ENCODE measurements at places on chromosomes 3 and 15. TPM values are rescaled to one million over a fixed set of nuclear protein-coding genes. Genes with fewer than 3 reads are reported as not detected.

The KLHL40 gene
- total RNA-seq = not detected

The PSTPIP1 gene
- total RNA-seq = 1.4 TPM

The HES1 gene
- 132 TPM for total RNA-seq

The GOLGA6L7 gene
- total RNA-seq = not detected

DNA sequence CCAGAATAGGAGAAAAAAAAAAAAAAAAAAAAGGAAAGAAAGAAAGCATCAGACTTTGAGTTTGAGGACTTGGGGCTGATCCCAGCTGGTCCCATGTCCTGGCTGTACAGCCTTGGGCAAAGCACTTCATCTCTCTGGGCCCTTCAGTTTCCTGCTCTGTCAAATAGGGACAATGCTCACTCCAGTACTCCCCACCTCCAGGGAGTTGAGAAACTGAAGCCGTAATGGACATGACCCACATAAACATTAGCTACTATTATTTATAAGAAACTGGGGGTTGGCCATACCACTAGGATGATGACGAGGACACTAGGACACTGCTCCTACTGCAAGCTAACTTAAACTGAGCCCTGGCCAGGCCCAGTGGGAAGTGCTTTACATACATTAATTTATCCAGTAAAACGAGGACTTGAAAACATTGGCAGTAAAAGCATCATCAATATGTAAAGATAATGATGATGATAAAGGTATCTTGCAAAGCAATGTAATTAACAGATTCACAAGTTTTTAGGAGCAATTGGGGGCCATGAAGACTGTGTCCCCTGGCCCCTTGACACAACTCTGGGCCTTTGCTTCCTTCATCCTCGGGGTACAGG is 22.9 kb upstream of the SMAD6 start:
- DNase-seq = no peak

The CCRL2 gene
- 0.68 TPM for total RNA-seq

DNA sequence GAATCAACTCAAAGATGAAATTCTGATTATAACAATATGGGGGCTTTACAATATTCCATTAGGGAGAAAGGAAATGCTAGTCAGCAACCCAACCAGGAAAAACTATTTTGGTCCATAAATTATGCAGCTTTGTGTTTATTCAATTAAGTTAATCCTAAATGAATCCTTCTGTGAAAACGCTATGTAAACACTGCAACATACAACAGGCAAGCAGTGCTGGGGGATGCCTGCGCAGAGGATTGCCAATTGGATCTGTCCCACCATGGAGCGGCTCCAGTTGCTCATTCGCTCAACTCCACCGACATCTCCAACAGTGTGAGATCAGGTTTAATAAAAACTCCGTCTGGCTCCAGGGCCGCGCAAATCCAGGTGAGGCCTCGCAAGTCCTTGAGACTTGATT is 290.5 kb upstream of the VEPH1 start:
- no peak for DNase-seq

GRCh38 chr3:128074851-128075521 is 22.7 kb downstream of the SEC61A1 start:
- no peak for DNase-seq

The LRRIQ4 gene
- total RNA-seq = 0.29 TPM

The FRMD4B gene
- 109 TPM for total RNA-seq

The KBTBD13 gene
- not detected for total RNA-seq

DNA sequence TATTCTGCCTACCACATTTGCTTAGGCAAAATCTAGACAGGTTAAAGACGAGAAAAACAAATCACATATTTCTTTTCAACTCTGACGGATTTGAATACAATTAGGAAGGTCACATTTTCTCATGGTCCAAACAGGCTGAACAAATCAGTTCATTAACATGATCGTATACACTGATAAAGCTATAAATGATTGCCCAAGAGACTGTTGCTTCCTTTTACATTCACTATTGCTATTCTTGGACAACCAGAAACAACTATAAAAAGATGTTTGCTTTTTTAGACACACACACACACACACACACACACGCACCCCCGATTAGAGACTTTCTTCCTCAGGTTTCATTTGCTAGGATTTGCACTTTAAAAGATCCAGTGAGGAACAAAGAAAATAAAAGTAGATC is 122.3 kb upstream of the BHLHE40 start:
- no peak for DNase-seq

- no peak for DNase-seq
Observed at GRCh38 chr3:10447527-10448260, 57.7 kb downstream of the ATP2B2 start.

DNA sequence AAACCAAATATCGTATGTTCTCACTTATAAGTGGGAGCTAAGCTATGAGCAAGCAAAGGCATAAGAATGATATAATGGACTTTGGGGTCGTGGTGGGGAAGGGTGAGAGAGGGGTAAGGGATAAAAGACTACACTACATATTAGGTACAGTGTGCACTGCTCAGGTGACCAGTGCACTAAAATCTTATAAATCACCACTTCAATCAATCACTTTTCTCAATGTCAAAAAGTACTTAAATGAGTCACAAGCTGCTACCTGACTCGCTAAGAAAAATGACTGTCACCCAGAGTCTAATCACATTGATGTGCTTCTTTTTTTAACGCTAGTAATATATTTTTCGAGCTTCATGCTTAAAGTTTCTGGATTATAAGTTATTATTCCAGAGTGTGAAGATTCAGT is 95.5 kb downstream of the CBLB start:
- no peak for DNase-seq

- DNase-seq = no peak
Observed at GRCh38 chr3:176415661-176416295, 781.5 kb downstream of the TBL1XR1 start.

DNA sequence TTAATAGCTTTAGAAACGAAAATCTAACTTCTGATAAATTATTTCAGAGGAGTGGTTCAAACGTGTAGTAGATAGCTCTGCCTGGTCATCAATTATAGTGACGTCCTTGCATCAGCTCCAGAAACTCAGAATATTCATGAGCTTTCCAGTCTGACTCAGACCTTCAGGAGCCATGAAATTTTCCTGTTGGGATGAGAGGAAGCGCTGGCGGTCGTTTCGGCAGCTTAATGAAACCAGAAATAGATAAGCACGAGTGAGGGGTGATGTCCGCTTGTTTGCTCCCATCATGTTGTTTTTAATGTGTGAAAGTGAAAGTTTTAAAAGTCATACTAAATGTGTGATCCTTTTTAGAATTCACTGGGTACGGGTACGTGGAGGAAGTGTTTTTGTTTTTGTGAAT is 141.1 kb downstream of the PGPEP1L start:
- no peak for DNase-seq

DNA sequence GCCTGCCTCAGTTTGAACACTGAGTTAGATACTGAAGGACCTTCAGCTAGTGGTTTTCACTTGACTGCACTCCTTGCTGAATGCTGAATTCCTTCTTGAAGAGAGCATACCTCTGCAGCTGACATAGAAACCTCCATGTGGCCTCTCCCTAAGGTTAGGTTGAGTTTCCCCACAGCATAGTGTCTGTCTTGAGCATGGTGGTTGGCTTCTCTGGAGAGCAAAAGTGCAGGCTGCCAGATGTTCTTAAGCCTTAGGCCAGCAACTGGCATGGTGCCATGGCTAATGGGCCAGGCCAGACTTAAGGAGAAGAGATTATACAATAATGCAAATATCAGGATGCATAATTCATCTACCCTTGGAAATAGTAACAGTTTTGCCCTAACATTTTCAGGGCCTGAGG is 545.6 kb upstream of the ZNF385D start:
- no peak for DNase-seq

DNA sequence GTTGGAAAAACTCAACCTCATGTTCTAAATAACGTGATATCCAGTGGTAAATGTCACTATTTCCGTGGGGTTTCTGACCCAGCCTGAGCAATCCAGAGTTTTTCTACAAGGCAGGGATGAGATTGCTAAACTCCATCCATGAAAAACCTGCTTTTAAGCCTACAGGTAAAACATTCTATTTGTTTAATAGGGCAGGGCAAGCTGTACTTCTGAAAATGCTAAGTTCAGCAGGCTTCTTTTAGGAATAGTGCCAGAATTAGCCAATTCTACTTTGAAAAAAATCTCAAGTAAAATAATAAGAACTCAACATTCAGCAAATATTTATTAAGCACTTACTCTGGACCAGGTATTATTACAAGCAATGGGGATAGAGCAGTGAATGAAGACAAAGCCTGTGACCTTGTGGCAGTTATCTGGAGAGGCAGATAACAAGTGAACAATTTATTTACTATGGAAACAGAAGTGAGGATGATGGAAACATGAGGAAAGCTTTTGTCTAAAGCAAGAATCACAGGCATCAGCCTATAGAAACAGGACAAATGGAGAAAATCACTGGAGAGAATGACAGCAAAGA is 13.3 kb downstream of the RPSA start:
- DNase-seq = no peak

DNA sequence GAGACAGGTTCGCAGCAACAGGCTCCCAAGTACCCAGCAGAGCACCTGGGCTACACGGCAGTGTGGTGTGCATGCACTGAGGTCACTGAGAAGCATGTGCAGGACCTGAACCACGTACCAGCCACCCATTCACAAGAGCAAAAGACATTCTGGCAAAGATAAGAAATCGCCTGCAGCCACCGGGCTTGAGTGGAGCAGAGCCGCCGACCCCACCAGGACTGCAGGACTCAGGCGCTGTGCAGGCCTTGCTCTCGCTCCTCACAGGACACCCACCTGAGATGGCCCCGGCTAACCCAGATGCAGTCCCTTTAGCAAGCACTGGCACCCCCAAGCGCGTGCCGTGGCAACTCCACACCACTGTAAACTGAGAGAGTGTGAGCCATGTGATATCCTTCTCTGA is 32.3 kb upstream of the OCA2 start:
- no peak for DNase-seq

DNA sequence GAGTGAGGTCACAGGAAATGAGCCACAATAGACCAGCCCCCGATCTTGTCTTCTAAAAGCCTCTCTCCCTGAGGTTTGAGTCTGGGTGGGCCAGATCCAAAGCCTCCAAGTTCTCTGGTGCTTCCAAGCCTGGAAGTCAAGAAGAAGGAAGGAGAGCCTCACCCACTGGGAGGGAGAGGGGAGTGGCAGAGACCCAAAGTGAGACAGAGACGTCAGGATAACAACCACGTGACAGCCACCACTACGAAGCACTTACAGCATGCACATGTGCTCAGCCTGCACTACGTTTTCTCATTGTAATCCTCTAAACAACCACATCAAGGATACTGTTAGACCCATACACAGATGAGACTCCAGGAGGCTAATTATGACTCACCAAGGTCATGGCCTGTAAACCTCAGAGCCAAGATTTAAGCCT is 197.3 kb upstream of the LINGO1 start:
- DNase-seq = no peak

DNA sequence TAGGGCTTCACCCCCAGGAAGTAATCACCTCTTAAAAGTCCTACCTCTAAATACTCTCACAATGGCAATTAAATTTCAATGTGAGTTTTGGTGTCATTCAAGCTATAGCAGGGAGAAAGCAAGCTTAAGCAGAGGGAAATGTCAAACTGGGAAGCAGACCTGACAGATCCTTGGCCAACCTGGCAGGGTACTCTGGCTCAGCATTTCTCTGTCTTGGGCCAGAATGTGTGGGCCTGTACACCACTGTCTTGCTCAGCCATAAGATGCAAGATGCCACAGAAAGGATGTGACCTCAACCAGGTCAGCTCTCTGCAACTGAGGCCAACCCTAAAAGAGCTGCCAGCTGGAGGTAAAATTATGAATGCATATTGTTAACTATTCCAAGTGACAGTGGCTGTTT is 130.6 kb upstream of the CMC1 start:
- no peak for DNase-seq

- DNase-seq = no peak
Observed at GRCh38 chr3:4806535-4807108, 172.6 kb upstream of the BHLHE40 start.

GRCh38 chr3:179651687-179652446 is 973 bp upstream of the USP13 start:
- no peak for DNase-seq

The UPK1B gene
- not detected for total RNA-seq

DNA sequence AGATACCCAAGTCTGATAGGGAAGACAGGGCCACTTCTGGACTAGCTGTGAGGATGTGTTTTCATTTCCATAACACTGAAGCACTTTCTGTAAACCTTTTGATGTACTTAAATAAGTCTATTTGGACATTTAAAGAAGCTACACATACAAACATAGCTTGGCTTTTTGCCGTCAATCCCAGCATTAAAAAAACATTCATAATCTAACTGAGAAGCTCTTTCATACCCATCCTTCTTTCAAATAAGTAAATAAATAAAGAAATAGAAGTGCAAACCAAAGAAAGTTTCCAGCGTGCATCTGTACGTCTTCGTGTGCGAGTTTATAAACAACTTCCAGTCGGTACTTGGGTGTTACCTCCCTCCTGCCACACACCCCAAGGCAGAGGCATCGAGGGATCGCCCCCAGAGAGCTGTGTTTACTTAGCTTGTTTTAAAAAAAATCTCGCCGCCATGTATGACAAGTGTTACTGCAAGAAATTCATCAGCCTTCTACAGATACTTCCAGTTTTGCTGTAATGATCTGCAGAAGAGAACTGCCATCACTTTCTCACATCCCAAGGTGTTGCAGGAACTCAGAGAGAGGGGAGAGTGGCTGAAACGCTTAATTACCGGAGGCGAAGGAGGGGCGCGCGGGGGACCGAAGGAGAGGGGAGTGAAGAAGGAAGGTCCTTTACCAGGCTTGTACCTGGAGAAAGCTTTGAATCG is 9.0 kb upstream of the MEIS2 start:
- DNase-seq = no peak

DNA sequence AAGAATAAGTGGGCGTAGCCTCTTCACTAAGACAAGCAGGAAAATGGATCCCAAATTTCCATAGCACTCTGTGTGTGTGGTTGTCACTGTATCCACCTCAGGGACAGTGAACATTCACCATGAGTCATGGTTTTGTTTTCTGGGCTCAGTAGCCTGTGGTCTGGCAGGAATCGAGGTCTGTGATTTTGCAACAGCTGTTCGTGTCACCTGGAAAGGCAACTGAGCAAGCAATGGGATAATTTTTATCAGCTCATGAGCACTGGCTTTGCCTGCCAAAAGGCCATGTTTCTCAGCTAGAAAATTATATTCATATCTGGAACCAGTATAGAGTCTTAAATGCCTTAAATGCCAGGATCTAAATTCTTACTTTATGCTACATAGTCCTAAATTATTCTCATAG is 60.9 kb downstream of the STRIT1 start:
- DNase-seq = peak; percentile 23

The RCCD1 gene
- total RNA-seq = 11.0 TPM

The GPR156 gene
- total RNA-seq = not detected

DNA sequence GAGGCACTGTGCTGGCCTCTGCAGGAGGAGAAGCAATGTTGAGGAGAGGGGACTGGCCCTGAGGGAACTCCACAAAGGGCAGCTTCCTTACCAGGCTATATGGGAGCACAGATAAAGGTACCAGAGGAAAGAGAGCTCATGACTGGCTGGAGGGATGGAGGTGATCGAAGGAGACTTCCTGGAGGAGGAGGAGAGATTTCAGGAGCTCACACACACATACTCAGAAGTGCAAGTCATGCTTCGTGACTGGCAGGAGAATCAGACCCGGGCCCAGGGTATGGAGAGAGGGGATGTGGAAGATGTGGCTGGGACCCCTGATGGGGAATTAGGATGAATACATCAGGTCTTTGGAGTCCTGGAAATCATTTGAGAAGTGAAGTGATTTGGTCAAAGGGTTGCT is 85.4 kb downstream of the ABHD5 start:
- DNase-seq = no peak

- DNase-seq = no peak
Observed at GRCh38 chr15:66413579-66413978, 26.9 kb downstream of the MAP2K1 start.

All from thyroid gland (tissue), 4 donors.